ENCODE measurements at places on chromosomes 6 and 20. TPM values are rescaled to one million over a fixed set of nuclear protein-coding genes. Genes with fewer than 3 reads are reported as not detected.
A peak's percentile ranks its signal among the peaks of the same experiment; 100 is the strongest.

- DNase-seq: no peak
These were observed 161.1 kb downstream of the SCP2D1 start for GRCh38 chr20:18974660-18975059.

- DNase-seq: peak; percentile 96
These were observed 61.1 kb upstream of the SLC22A16 start for GRCh38 chr6:110537208-110538123.

DNA sequence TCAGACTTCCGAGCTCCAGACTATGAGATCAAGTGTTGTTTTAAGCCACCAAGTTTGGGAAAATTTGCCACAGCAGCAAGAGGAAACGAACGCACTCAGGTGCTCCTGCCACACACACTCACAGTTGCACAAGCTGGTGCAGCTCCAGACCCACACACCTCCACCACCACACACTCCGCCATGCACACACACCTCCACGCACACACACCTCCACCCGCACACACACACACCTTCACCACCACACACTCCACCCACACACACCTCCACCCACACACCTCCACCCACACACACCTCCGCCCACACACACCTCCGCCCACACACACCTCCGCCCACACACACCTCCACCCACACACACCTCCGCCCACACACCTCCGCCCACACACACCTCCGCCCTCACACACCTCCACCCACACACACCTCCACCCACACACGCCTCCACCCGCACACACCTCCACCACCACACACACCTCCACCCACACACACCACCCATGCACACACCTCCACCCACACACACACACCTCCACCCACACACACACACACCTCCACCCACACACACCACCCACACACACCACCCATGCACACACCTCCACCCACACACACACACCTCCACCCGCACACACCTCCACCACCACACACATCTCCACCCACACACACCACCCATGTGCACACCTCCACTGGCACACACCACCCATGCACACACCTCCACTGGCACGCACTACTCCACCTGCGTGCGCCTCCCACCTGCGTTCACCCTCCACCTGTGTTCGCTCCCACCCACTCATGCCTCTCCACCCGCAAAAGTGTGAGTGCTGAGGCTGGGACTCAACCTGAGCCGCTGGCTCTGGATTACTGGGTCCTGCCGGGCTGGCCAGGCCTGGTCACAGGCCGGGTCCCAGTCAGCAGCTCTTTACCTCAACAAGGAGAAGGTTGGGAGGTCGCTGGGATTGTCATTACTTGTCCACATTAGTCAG is 175.6 kb downstream of the BMP7 start:
- no peak for DNase-seq

DNA sequence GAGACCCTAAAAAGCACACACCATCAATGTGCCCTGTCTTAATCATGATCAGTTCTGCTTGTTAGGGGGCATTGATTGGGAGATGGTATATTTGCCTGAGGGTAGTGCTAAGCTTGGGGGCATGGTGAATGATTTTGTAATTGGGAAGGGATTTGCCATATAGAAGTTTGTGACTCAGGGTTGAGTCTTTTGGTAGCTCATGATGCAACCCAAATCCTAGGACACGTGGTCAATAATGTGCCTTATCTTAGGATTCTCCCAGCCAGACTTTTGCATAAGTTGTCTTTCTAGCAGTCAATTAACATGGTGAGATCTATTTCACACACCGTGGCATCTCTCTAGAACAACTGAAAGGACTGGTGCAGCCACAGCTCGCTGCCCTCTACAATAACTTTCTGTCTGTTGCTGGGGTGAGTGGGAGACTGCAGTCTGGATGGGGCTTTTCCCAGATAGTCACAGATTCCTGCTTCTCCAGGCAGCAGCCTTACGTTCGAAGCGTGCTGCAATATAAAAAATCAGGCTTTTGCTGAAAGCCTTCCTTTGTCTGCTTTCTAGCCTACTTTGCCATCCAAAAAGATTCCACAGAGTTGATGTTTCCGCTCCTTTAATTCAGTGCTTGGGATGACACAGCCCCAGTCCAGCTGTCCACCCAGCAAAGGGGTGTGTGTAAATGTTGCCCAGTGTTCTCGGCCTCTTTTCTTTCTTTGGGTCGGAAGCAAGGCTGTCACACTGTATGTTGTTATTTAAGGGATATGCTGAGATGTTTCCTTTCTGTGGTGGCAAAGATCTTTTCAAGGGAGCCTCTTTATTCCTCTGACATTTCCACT is 58.9 kb downstream of the ID4 start:
- no peak for DNase-seq

DNA sequence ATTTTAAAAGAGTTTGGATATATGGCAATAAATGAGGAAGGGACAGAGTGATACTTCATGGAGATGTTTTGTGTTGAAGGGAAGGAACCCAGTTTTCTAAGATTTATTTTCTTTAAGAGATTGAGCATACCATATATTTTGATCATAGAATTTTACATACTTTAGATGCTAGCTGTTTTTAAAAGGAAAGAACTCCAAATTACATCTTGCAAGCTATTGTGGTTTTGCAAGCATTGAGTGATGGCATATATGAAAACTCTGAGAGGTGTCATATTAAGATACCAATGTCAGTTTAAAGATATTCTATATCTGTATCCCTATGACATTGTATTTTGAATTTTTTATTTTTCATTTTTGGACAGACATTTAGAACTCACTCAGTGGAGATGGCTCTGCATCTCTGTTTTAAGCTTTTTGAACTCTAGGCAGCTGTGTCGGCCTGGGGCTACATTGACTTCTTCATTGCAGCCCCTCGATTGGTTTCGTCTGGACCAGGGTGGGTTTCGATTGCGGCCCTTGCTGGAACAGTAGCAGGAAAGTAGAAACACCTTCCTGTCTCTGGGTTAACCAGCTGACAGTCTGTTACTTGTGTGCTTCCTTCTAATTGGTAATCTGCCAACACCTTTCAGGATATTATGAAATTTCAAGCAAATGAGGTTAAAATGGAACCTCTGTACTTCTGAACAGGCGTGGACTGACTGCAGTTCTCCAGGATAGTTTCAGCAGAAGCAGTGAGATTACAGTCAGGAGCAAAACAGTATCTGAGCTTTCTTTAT is 14.0 kb downstream of the IGF2R start:
- DNase-seq: peak; percentile 30

DNA sequence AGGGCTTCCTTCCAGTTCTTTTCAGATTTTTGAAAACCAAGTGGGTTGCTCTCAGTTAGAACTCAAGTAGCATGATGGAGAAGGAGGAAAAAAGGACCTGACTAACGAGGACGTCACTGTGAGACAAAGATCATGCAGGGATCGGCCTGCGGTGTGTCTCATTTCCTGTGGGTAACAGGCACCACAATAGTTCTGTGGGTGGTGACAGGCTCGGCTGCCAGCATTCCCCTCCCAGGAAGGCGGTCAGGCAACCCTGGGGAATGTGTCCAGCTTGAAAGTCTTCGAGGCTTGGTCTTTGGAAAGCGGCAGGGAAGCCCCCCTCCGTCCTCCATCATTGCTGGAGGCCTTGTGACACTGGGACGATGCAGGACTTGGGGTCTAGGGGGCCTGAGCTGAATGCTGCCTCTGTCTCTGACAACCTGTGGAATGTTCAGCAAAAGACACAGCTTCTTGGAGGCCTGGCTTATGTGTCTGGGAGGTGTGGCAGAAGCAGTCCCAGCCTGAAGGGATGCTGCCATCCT is 121.0 kb downstream of the BCAS1 start:
- peak; percentile 99 for DNase-seq

DNA sequence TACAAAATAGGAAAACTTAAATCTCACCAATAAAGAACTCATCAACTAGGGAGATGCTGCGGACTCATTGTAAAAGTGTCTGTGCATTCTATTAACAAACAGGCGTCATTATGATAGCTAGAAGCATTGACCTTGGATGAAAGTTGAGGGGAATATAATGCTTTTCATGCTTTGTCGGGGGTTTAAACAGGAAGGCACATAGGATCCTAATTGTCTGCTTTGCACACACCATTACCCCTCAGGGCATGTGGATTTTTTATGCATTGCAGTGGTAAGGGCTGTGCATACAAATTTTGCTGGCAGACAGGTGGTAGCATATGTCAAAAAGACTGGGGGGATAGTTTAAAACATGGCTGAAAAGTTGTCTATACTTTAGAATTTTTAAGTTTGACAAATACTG is 447.9 kb upstream of the PLCB4 start:
- no peak for DNase-seq

DNA sequence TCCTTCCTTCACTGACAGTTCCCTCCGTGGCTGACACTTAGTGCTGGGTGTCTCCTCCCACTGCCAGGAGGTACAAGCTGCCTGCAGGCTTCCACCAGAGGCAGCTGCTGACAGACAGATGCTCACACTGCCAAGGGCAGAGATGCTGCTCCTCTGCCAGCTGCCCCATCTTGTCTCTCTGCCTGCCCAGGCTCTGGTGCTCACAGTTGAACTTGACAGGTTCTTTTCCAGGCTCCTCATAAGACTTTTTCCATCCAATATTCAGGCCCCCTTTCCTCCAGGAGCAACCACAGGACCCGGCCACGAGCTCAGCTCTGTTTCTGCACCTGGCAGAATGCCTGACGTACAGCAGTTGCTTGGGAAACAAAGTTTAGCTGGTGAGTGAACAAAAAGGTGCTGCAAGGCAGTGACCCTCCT is 79.8 kb downstream of the PSMB1 start:
- no peak for DNase-seq

GRCh38 chr6:48782225-48782624 is 671.2 kb upstream of the PTCHD4 start:
- no peak for DNase-seq

DNA sequence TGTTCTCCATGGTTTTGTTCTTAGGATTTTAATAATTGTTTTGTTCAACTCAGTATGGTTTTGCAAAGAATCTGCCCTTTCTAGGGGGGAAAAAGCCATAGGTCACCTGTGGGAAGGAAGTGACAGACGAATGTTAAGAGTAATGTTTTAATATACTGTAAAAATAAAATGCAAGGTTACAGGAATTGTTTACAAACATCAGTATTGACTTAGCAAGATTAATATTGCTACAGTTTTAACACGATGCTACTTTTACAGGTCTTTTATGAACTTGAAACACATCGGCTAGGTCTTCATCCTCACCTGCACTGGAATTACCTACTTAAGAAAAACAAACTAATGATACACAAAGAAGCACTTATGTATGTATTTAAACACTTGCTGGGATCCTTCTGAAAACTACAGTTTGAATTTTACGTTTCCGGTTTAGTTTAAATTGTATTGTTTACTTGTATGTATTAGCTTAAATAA is 1.7 kb upstream of the NKX2-4 start:
- no peak for DNase-seq

DNA sequence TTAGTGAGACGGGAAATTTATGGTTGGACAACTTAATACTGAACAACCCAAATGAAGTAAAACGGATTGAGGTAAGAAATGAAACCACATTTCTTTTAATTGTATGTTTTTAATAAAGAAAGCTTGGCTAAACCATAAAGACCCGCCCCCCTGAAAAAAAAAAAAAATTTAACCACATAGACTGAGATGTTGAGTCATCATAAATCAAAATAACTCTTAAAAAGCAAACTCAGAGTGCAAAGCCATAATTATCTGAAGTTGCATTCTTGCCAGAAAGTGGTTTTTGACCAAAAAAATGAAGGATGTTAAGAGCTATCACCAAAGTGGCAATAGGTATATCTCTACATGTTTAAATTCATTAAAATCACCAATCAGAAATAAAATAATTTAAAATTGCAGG is 101.8 kb upstream of the COL21A1 start:
- peak; percentile 74 for DNase-seq

GRCh38 chr6:166375013-166375412 is 7.7 kb downstream of the MPC1 start:
- DNase-seq: no peak

- no peak for DNase-seq
These were observed 49.6 kb downstream of the DSTN start for GRCh38 chr20:17619351-17620093.

- DNase-seq: no peak
These were observed 50.4 kb upstream of the MDGA1 start for GRCh38 chr6:37748118-37748517.

DNA sequence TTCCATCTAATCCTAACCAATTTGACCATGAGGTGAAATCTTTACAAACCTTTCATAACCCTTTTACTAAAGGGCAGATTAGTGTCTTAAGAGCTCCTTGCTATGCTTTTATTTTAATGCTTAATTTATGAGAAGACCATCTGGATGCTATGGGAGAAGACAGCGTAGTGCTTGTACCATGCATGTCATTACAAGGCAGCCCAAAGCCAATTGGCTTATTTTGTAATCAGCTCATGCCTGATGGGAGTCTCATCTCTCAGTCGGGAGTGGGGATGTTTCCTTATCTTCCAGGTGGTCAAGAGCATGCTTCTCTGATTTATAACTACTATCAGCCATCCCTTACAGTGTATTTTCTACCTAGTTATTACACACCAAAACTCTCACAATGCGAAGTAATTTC is 304.7 kb downstream of the FARS2 start:
- DNase-seq: no peak

DNA sequence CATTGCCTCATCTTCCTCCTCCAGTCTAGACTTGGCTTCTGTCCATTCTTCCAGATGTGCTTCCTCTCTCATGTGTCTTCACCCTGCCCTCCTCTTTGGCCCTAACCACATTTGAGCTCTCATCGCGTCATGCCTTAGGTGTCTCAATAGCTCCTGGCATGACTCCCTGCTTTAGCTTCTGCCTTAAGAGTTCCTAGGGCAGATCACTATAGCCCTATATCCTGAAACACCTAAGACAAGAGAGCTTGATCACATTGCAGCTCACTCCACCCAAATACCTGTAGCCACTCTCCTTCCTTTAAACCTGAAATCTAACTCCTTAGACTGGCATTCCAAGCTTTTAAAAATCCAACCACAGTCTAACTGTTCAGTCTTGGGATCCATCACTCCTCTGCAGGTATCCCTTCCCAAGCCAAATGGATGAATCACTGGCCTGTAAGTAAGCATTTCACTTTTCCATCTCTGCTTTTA is 69.0 kb upstream of the STXBP5 start:
- DNase-seq: peak; percentile 82

- DNase-seq: peak; percentile 20
These were observed 33.7 kb upstream of the ADGRF1 start for GRCh38 chr6:47075741-47076421.

GRCh38 chr6:159754401-159754800 is 7.4 kb upstream of the ACAT2 start:
- DNase-seq: no peak

GRCh38 chr20:47540443-47541354 is 39.0 kb downstream of the NCOA3 start:
- peak; percentile 27 for DNase-seq

Gene TMEM63B
- total RNA-seq: 42.1 TPM

Gene SLC13A3
- total RNA-seq: 4.1 TPM

Gene SIGLEC1
- total RNA-seq: not detected

Gene MACROD2
- total RNA-seq: 1.0 TPM

Gene POM121L2
- not detected for total RNA-seq

Gene PRPH2
- 5.1 TPM for total RNA-seq

Gene BAK1
- total RNA-seq: 13.0 TPM

Gene DCDC2
- not detected for total RNA-seq

Gene ZSCAN26
- total RNA-seq: 21.6 TPM

Gene MKKS
- total RNA-seq: 5.9 TPM

Gene SIRPB2
- total RNA-seq: not detected

Measured in fibroblast of lung (primary cell).